ENCODE measurements at places on chromosomes 16 and 17. TPM values are rescaled to one million over a fixed set of nuclear protein-coding genes. Genes with fewer than 3 reads are reported as not detected.

TLCD2 gene
- total RNA-seq: 1.7 TPM

MSLN gene
- not detected for total RNA-seq

SHCBP1 gene
- not detected for total RNA-seq

ZG16 gene
- total RNA-seq: not detected

ABCC12 gene
- total RNA-seq: not detected

SNX11 gene
- total RNA-seq: 23.4 TPM

HS3ST6 gene
- total RNA-seq: not detected

ACOX1 gene
- total RNA-seq: 102 TPM

GRCh38 chr17:2215616-2216364 is 87.8 kb downstream of the SMG6 start:
- peak overlapping the region; percentile 48 for H3K27ac ChIP-seq
- H3K36me3 ChIP-seq: no peaks in the 10 kb centered on the region
- H3K4me3 ChIP-seq: no peak overlapping the region
- H3K27me3 ChIP-seq: no peaks in the 10 kb centered on the region
- H3K4me1 ChIP-seq: peaks cover 48% of the 10 kb centered on the region

GRCh38 chr16:66406534-66407221 is 20.4 kb upstream of the BEAN1 start:
- H3K4me3 ChIP-seq: no peak overlapping the region
- DNase-seq: peak; percentile 87
- no peaks in the 10 kb centered on the region for H3K27me3 ChIP-seq
- no peak overlapping the region for H3K27ac ChIP-seq
- H3K4me1 ChIP-seq: peaks cover 13% of the 10 kb centered on the region

- H3K4me1 ChIP-seq: no peaks in the 10 kb centered on the region
- no peak overlapping the region for H3K27ac ChIP-seq
- no peak for DNase-seq
- H3K4me3 ChIP-seq: no peak overlapping the region
- H3K27me3 ChIP-seq: no peaks in the 10 kb centered on the region
These were observed 9.6 kb downstream of the SDK2 start for GRCh38 chr17:73634629-73635028.

DNA sequence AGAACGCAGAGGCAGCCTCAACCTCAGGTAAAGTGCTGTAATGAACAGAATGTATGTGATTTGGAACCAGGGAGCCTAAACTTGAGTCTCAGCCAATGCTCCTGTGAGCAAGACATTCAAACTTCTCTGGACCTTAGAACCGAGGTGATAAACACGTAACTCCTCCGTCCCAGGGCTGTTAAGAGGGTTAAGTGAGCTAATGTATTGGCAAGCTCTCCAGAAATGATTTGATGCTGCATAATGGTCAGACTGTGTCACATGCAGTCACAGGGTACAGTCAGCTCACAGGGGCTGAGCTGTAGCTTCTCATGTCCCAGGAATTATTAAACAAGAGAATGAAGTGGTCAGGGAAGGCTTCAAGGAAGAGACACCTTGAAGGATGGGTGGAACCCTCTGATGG is 10.0 kb upstream of the SLC4A1 start:
- no peaks in the 10 kb centered on the region for H3K27me3 ChIP-seq
- no peak overlapping the region for H3K4me3 ChIP-seq
- peaks cover 17% of the 10 kb centered on the region for H3K4me1 ChIP-seq
- H3K27ac ChIP-seq: no peak overlapping the region
- DNase-seq: no peak

DNA sequence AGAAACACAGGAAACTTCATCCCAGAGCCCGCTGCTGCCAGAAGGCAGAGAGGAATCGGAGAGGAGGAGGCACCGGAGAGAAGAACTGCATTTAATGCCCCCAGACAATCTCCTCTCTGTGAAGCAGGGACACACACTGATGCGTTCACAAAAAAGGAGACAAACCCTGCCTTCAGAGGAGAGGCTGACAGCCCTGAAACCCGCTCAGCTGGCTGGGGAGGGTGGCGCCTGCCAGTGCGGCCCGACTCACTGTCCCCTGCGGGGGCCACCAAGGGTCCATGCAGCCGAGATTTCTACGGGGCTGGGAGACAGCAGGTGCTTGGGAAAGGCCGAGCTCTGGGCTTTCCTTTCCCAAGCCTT is 21.9 kb upstream of the CACNG1 start:
- H3K4me1 ChIP-seq: no peaks in the 10 kb centered on the region
- no peak overlapping the region for H3K4me3 ChIP-seq
- no peaks in the 10 kb centered on the region for H3K36me3 ChIP-seq
- no peak overlapping the region for H3K27ac ChIP-seq

DNA sequence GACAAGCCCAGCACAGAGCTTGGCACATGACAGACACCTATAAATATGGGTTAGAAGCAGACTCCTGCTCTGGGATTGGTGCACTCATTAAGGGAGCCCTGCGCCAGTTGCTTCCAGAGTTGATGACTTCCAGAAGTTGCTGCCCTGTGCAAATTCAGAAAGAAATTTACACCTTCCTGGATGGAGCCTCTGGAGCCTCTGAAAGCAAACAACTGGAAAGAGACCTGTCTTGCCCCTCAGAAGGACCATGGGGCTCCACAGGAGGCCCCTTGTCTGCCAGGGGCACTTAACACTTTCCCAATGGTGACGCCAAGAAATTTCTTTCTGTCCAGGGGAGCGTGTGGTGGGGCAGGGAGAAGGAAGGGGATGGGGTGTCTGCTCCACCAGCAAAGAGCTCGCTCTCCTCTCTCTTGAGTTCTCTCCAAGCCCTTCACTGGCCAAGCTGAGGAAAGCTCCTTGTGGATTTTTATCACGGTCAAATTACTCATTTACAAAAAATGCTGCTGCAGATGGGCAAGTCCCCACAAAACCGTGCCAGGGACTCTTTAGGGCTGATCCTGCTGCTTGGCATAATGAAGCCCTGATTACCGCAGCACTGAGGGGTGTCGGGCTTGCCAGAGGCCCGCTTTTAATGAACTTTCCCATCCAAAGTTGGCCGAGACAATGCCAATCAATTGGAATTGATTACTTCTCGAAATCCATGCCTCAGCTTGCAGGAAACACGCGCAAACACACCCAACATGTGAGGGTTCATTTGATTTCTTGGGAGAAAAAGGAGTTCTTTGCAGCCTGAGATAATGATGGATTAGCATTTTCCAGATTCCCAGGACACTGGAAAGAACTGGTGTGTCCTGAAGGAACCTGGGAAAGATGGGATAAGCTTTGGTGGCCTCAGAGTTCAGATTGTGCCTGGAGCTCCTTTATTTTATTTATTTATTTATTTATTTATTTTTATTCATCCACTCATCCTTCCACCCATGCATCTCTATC is 583.6 kb upstream of the CDH5 start:
- DNase-seq: no peak
- H3K4me1 ChIP-seq: no peaks in the 10 kb centered on the region
- no peaks in the 10 kb centered on the region for H3K36me3 ChIP-seq
- H3K27me3 ChIP-seq: no peaks in the 10 kb centered on the region
- H3K4me3 ChIP-seq: no peak overlapping the region

GRCh38 chr16:63462316-63462715 is 1426.1 kb upstream of the CDH8 start:
- DNase-seq: no peak
- H3K27me3 ChIP-seq: no peaks in the 10 kb centered on the region
- H3K36me3 ChIP-seq: no peaks in the 10 kb centered on the region

DNA sequence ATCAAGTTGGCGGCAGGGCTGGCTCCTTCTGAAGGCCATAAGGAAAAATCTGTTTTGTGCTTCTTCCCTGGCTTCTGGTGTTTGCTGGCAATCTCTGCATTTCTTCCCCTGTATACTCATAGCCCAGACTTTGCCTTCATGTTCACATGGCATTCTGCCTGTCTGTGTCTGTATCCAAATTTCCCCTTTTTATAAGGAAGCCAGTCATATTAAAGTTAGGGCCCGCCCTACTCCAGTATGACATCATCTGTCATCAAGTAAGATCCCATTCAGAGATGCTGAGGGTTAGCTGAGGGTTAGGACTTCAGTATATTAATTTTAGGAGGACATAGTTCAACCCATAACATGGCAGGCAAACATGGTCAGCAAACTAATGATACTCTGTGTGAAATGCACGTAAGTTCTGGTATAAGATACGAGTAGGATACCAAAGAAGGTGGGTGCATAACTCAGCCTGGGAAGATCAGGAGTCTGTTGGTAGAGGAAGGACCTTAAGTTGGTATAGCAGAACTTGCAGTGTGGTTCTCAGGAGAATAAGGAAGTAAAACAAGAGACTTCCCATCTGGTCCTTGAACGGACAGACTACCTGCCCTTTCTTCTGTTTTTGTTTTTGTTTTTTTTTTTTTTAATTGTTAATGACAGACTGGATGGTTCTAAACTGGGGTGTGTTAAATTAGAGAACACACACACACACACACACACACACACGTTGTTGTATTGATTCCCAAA is 13.9 kb downstream of the MAP2K6 start:
- H3K36me3 ChIP-seq: no peaks in the 10 kb centered on the region
- H3K4me3 ChIP-seq: no peak overlapping the region
- DNase-seq: no peak
- H3K4me1 ChIP-seq: peaks cover 3% of the 10 kb centered on the region

- H3K27me3 ChIP-seq: no peaks in the 10 kb centered on the region
- H3K36me3 ChIP-seq: no peaks in the 10 kb centered on the region
- H3K4me1 ChIP-seq: peaks cover 5% of the 10 kb centered on the region
- no peak for DNase-seq
These were observed at the start of gene NDRG4 for GRCh38 chr16:58499615-58500351. TSS of gene NDRG4 (plus strand) at chr16:58500143. CDS start at chr16:58500249, 106 bp downstream.

GRCh38 chr16:87253536-87253935 is 63.7 kb downstream of the C16orf95 start:
- H3K36me3 ChIP-seq: no peaks in the 10 kb centered on the region
- no peak overlapping the region for H3K27ac ChIP-seq
- DNase-seq: no peak
- H3K27me3 ChIP-seq: no peaks in the 10 kb centered on the region

DNA sequence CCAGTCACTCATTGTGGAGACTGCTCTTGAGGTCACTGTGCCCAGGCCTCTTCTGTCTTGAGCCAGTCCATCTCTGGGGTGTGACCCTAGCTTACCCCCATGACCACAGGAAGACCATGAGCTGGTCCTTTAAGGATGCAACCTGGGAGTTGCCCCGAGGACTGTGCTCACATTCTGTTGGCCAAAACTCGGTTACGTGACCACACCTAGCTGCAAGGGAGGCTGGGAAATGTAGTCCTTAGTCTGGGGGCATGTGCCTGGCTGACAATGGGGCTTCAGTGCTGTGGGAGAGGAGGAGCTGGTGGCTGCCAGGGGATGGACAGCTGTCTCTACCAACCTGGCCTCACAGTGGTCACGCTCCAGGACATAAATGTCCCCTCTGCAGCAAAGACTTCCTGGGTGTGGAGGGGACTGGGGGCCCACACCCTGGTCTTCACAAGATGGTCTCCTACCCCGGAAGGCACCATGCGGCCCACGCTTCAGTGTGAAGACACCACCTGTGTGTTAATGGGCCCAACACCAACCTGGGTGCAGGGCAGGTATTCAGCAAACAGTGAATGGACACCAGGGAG is 55.4 kb downstream of the JPH3 start:
- no peak for DNase-seq
- no peak overlapping the region for H3K27ac ChIP-seq
- no peaks in the 10 kb centered on the region for H3K27me3 ChIP-seq
- H3K36me3 ChIP-seq: no peaks in the 10 kb centered on the region

DNA sequence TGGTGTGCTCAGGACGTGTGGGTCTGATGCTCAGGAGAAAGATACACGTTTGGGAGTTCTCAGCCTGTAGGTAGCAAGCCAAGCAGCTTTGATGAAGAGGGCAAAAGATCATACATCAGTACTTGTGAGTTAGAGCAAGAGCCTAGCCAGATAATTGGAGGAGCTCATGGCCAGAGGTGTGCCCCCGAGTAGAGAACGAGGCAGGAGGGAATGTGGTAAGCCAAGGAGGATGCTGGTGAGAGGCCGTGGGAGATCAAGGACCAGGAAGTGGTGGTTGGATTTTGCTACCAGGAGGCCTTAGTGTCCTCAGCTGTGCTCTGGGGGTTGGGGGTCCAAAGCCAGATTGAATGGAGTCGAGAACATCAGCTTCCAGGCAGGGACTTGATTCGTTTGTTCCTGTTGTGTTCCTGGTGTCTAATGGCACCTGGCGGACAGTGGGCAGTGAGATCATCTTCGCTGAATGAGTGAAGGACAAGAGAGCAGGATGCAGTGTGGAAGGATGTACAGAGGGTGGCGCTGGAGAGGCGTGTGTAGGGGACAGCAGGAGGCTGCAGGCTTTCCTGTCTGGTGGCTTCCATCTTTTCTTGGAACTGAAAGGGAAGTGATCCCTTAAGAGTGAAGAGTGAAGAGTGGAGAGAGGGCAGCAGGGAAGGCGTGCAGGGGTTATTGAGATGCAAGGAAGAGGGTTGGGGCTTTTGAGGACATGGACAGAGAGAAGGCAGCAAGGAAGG is 11.6 kb downstream of the FBXL19 start:
- H3K4me1 ChIP-seq: no peaks in the 10 kb centered on the region
- DNase-seq: no peak
- no peaks in the 10 kb centered on the region for H3K27me3 ChIP-seq
- H3K36me3 ChIP-seq: peaks cover 15% of the 10 kb centered on the region

GRCh38 chr17:17325816-17326215 is 22.6 kb downstream of the NT5M start:
- H3K36me3 ChIP-seq: no peaks in the 10 kb centered on the region
- no peak overlapping the region for H3K4me3 ChIP-seq
- DNase-seq: no peak
- H3K4me1 ChIP-seq: no peaks in the 10 kb centered on the region

DNA sequence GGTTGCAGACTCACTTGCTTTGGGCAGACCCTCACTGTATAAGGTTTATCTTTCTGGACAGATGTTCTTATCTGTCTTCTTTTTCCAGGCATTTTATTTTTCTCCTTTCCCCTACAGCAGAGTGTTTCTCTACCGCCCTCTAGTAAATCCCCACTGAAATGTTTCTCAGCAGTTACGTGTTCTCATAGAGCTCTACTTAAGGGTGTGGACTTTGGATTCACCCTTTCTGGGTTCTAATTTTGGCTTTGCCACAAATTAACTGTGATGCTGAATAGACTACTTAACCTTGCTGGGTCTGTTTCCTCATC is 2.0 kb downstream of the ADAT1 start:
- no peaks in the 10 kb centered on the region for H3K27me3 ChIP-seq
- peaks cover 11% of the 10 kb centered on the region for H3K4me1 ChIP-seq
- no peak overlapping the region for H3K27ac ChIP-seq
- DNase-seq: no peak

DNA sequence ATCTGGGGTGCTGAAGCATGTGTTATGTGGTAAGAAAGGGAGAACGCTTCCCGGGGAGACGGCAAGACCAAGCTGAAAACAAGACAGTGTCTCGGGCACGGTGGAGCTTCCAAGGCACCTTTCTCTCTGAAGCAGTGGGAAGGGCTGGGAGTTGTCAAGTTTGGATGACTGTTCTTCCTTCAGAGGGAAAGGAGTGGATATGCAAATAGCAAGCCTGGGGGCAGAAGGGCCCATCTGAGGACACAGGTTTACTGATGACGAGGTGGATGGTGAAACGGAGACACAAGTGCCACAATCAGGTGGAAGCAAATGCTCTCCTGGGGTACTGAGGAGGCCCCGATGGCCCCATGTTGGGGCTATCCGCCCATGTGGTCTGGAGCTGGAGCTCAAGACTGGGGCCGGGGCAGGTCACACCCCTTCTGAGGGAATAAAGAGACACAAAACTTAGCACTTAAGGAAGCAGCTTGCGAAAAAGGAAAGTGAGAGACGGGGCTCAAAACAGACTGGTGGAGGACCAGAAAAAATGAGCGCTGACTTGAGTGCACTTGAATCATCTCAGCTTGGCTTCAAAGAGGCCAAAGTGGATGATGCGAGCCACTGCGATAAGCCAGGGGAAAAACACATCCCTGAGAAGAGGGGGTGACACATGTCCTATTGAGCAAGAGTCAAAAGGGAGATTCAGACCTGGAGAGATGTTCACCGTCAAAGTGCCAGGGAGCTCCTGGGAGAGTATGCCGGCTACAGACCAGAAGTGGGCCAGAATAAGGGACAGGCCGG is 34.8 kb upstream of the MTSS2 start:
- no peaks in the 10 kb centered on the region for H3K27me3 ChIP-seq
- H3K4me3 ChIP-seq: no peak overlapping the region
- no peaks in the 10 kb centered on the region for H3K36me3 ChIP-seq
- peaks cover 25% of the 10 kb centered on the region for H3K4me1 ChIP-seq
- no peak for DNase-seq

Measured in thyroid gland (tissue), 4 donors.